AG20443 (cell line): ENCODE measurements at places on chromosomes 5 and 9.

DNA sequence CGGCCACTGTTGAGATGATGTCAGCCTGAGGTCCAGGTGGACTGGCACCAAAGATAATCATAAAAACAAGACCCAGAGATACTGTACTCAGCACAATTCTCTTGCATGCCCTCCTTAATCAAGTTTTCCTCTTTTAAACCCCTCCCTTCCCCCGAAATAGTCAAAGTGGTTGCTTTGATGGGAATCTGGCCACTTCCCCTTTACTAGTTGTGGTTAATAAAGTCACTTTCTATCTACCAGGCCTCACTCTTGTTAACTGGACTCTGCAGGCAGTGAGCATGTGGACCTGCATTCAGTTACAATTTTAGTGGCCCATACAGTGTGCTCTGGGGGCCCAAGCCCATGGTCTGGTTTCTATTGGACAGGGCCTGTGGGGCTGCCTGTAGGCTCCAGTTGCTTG, 17.5 kb downstream of the FBP2 start:
- DNase-seq, result no peak

GRCh38 chr5:125424402-125425141, 678.1 kb upstream of the ZNF608 start:
- no peak for DNase-seq

DNA sequence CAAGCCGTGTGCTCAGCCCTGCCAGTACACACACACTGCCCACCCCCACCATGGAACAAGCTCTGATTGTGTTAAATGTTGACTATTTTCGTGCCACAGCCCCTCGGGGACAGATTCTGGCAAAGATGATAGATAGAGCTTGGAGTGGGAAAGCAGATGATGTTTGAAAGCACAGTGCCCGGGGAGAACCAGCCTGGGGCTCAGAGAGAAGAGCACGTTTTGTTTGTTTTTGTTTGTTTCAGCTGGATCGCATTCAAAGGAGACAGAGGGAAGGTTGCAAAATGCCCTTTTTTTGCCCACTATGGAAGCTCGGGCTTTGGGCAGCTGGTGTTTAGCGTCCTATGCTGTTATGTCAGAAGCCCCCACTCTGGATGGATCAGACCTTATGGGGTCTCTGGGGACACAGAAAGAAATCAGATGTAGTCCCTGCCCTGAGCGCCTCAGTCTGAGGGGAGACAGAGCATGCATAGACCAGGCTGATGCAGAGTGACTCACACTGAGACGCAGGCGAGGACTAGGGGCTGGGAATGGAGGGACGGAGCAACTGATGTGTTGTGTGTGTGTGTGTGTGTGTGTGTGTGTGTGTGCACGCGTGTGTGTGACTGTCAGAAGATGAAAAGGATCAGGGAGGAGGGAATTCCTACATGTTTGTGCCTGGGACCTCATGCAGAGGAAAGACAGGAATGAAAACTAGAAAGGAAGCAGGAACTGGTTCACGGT, 229.7 kb downstream of the MELK start:
- DNase-seq, result peak; percentile 45

DNA sequence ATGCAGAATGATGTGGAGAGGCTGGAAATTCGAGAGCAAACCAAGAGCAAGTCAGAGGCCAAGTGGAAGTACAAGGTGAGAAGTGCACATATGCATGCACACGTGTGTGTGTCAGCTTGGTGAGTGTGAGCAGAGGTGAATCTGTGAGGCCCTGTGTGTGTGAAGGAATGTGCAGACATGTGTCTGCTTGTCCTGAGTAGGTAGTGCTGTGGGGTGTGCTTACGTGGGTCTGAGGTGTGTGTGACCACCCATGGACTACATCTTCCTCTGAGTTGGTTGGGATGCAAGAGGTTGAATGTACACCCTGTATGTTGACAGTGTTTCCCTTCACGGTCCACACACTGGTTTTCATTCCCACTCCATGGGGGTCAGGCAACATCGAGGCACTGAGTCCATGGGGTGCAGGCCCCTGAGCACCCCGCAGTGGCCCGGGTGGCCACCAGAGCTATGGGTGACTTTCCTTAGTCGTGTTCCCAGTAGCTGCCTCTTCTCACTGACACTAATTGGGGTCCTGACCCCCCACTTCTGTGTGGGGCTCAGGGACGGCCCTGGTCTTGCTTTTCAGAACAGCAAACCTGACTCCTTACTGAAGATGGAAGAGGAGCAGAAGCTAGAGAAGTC, 86.7 kb downstream of the PHF2 start:
- no peak for DNase-seq

DNA sequence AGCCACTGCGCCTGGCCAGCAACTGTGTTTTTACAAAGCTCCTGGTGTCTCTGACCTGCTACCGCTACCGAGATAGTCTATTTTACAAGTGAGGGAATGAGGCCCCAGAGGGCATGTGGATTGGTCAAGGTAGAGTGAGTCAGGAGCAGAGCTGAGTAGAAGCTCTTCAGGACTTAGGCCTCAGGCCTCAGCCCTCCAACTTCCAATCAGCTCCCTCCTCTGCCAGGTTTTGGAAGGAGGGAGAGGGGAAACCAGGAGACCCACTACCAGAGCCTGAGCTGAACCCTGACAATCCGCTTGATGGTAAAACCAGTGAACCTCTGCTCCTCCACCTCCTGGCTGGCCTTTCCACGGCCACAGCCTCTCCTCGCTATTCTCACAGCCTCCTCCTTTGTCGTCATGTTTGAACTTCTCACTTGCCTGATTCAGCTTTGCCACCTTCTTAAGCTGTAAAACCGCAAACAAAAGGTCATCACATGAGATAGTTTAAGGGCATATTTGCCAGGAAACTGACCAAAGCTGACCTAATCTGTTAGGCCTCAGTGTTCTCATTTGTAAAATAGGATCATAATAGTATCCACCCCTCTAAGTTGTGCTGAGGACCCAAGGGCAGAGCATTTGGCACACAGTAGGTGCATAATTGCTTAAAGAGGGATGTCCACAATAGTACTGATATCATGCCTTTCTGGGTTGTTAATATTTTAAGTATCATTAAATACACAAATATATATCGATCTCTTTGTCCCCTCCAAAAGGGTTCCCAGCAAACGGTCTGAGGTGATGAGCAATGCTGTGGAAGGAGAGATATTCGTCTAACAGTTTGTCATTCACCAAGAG, 1.7 kb downstream of the TRAF1 start:
- DNase-seq, result no peak
